ENCODE measurements at places on chromosomes 7 and 10.

DNA sequence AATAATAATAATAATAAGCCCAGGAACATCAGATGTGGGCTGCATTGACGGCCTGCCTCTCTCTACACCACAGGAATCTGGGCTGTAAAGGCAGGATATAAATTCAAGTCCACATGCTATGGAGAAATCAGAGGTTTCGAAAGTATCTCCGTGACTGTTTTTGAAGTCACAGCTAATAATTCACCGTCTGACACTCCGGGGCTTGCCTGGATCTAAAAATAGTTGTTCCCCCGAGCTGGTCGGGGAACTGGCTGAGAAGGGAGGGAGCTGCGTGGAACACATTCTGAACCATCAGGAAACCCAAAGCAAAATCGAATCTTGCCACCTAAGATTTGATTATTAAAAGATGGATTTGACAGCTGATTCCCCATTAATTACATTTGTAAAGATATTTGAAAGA lies 35.4 kb downstream of the KLF6 start:
- DNase-seq: peak; percentile 38

DNA sequence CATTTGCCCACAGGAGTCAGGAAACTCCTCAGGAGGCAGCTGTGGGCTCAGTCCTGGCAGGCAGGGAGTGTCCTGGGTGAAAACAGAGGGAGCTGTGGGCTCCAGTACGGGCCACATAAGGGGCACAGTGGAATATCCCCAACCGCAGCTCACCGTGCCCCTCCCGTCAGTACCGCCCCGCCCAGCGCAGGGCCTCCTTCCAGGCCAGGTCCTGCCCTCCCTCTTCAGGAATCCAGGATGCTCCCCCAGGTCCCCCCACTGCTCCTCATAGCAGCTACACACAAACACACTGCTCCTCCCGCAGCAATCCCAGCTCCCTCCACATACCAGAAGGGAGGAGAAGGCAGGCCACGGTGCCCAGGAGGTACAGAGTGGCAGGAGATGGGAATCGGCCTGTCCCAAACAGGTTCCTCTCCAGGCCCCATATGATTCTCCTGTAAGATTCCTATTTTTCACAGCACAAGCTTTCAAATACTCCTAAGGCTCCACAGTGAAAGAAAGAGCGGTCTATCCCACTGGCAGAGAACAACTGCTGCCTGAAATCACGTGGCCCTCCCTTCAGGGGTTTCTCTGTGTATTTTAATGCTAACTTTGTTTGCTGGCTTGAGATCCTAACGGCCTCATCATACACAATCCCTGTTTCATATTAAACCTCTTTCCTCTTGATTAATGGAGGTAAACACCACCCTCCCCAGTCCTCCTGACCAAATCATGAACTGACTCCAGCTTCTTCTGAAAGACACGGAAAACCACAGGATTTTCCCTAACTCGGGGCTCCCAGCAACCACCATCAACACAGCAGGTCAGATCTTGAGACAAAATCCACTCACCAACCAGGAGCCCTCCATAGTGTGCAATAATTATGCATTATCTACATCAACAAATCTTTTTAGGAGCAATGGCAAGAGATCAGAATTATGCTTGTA lies 178.7 kb downstream of the TNS3 start:
- no peak for DNase-seq

DNA sequence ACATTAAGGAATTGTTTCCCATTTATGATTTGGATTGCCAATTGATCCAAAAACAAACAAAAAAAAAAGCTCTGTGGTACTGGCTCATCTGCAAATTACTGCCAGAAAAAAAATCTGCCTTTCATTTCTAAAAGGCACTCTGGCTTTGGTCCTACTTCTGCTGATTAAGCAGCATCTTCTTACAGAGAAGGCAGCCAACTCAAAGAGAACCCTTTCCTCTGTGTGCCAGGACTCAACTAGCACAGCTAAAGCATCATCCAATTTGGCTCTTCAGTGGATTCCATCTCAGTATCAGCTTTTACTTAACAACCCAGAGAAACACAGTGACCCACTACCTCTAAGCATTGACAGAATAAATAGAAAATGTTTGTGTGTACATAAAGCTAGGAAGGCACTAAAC lies 80.6 kb downstream of the GSAP start:
- DNase-seq: no peak

DNA sequence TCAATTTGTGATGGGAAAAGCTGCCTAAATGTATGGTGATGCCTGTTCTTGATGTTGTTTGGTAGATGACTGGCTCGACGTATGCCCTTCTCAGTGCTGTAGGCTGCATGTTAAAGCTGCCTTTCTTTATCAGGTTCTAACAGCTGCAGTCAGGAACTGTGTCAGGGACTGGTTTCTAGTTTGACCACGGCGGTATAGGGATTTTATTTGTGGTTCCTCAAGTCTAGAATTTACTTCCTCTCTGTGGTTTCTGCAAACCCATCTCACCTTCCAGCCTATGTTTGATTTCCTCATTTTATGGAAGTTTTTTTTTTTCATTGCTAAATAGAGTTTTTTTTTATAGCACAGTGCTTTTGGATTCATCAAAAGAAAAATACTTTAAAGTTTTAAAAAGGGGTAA lies 26.5 kb downstream of the LMTK2 start:
- peak; percentile 5 for DNase-seq

DNA sequence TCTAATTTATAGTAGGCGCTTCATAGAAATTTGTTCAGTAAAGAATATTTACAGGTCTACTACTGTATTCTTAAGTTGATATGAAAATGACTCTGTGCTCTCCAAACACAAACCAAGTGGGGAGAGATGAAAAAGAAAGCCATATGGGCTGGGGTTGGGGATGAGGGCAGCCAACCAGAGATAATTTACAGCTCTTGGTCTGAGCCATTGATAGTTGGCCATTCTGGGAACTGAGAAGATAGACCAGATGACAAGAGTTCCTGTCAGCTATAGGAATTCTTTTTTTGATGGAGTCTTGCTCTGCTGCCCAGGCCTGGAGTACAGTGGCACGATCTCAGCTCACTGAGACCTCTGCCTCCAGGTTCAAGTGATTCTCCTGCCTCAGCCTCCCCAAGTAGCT lies 57.4 kb downstream of the LAMB4 start:
- no peak for DNase-seq

Data from brain microvascular endothelial cell (primary cell).